Amniotic stem cell (primary cell): ENCODE measurements at places on chromosomes 16 and 17.

DNA sequence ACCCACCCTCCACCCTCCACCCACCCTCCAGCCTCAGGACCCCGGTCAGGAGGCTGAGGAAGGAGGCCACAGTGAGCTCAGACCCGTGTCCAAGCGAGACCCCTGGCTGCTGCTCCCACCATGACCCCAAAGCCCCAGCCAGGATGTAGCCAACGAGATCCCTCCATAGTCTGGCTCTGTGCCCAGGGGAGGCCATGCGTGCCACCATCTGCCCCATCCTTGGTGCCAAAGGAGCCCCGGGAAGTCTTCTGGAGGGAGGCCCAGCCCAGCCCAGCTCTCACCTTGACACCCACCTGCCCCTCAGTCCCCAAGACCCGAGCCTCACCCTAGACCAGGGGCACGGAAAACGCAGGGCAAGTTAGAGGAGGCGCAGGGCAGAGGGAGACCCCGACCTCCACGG lies 34.2 kb downstream of the PIEZO1 start:
- DNase-seq, result no peak

- no peak for DNase-seq
Observed at GRCh38 chr17:33968350-33969044, 286.6 kb upstream of the CCL2 start.

- DNase-seq, result no peak
Observed at GRCh38 chr16:81292936-81293335, 21.8 kb upstream of the GAN start.

DNA sequence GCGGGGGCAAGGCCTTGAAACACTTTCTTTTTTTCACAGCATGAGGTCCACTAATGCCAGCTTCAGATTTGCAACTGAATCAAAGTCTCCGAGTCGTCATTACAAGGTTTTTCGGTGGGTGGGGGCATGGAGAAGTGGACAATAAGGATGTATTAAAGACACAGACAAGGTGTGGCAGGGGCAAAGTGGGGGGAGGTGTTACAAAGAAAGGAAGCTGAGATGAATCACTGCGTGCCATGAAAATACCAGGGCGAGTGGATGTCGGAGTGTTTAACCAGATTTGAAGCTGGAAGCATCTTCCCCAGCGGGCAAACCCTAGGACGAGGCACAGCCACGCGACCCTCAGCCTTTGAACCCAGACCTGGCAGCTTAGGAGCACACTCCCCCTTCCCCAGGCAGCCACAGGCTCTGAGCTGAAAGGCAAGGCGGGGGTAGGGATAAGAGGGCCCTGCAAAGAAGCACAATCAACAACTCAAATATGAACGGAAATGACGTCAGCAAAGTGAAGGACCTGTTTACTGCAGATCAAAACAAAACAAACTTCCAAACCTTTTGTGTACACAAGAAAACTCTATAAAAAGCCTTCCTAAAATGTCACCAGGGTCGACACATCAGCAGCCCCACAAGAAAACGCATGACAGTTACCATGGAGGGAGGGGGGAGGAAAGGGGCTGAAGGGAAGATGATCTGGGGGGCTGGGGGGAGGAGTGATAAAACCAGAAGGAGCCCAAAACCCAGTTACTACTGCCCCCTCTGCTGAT lies 5.6 kb upstream of the ZFHX3 start:
- no peak for DNase-seq

GRCh38 chr17:34015253-34015652 lies 239.8 kb upstream of the CCL2 start:
- DNase-seq, result no peak

- no peak for DNase-seq
Observed at GRCh38 chr16:8899709-8900317, 17.7 kb downstream of the LITAFD start.

DNA sequence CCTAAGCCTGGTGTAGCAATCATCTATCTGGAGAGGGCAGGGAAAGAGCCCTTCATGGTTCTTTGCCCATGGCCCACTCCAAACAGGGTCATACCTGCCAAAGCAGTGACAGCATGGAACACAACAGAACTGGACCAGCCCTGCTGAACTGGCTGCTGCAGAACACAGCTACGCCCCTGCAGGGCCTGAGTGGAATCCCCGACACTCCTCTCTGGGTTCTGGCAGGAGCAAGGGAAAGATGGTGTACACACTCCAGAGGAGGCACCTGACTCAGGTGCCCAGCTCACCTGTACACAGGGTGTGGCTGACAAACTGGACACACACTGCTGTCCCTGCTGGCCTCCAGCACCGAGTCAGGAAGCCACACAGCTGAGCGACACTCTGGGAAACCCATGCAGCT lies 19.8 kb downstream of the MIEF2 start:
- no peak for DNase-seq

DNA sequence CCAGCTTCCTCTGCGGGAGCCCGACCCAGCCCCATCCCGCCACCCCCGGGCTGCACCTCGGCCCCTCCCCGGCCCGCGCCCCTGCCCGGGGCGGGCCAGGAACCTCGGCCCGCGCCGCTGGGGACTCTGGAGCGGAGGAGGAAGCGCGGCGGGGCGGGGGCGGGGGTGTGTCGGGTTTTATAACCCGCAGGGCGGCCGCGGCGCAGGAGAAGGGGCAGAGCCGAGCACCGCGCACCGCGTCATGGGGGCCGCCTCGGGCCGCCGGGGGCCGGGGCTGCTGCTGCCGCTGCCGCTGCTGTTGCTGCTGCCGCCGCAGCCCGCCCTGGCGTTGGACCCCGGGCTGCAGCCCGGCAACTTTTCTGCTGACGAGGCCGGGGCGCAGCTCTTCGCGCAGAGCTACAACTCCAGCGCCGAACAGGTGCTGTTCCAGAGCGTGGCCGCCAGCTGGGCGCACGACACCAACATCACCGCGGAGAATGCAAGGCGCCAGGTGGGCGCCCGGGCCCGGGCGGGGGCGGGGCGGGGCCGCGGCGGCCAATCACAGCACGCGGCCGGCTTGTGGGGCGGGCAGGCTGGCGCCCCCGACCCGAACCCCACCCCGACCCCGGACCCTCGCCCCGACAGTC lies at the start of gene ACE:
ACE (plus strand) TSS at position 208 of the 626 bp plus-strand sequence; CDS start at position 242, 34 bp downstream.
- no peak for DNase-seq

DNA sequence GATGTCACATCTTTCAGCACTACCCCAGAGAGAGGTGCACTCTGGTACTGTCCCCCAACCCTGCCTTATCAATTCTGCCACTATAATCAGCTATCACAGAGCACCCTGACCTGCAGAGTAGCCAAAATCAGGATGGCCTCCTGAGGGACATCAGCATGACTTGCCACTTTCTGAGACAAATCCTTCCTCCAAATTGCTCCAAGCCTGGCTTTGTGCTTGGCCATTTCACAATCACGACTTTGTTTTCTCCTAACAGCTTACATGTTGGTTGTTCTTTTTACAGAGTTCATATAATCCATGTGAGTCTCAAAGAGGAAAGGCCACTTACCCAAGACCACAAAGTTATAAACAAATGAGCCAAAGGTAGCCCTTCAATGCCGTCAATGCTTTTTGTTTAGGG lies 449.0 kb upstream of the CDH5 start:
- DNase-seq, result no peak

GRCh38 chr16:58490065-58490464 lies 9.9 kb upstream of the NDRG4 start:
- DNase-seq, result no peak

GRCh38 chr16:1145383-1146100 lies 7.4 kb upstream of the CACNA1H start:
- no peak for DNase-seq

DNA sequence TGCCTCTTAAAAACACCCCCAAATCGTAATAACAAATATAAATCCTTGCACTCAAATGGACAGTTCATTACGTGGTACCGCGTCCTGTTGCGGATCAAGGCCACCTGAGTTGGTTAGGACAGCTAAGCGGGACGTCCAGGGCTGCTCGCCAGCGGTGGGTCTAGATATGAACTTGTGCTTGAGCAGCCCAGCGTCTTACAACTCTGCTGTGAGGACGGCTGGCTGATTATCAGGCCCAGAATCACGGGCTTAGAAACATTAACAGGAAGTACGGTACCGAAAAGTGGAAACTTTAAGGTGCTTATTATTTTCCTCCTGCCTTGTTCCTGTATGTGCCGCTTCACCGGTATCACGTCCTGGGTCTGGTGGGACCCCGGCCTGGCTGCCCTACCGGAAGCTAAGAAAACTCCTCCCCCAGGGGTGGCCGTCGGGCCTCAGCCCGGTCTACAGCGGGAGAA lies 832 bp upstream of the SRRM2 start:
- no peak for DNase-seq

DNA sequence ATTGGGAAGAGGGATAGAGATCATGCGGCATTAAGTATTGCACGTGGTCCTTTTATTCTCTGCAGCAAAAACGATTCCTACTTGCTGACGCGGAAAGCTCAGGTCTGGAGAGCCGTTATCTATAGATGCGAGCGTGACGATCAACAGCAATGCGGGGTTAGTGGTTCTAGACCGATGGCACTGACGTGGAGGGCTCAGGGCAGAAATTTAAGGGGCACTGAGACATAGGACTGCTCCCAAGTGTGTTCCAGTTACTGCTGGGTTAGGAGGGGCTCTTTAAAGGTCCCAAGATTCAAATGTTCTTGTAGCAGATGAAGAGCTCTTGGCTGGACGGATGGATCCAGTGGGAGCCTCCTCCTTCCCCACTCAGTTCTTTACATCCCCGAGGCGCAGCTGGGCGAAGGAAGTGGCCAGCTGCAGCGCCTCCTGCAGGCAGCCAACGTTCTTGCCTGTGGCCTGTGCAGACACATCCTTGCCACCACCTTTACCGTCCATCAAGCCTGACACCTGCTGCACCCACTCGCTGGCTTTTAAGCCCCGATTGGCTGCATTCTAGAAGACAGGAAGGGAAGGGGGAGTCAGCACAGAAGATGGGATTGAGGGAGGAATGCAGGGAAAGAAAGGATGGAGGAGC lies 732 bp upstream of the EXOSC6 start:
- DNase-seq, result no peak

GRCh38 chr16:48184681-48185080 lies 28.9 kb upstream of the ABCC12 start:
- no peak for DNase-seq

- no peak for DNase-seq
Observed at GRCh38 chr16:87740441-87740840, 25.3 kb downstream of the KLHDC4 start.

DNA sequence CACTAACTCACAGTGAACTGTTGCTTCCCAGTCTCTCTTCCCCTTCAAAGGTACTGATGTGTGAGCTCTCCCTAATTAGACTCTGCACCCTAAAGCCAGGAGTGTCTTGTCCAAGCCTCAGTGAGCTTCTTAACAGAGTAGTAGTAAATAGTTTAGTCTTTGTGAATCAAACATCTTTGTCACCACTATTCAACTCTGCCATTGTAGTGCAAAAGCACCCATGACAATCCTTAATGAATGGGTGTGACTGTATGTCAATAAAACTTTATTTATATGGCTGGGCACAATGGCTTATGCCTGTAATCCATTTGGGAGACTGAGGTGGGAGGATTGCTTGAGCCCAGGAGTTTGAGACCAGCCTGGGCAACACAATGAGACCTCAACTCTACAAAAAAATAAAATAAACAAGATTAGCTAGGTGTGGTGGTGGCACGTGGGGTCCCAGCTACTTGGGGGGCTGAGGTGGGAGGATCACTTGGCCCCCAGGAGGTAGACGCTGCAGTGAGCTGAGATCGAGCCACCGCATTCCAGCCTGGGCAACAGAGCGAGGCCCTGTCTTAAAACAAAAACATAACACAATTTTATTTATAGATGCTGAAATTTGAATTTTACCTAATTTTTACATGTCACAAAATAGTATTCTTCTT lies 45.5 kb upstream of the TNRC6A start:
- no peak for DNase-seq

- DNase-seq, result no peak
Observed at GRCh38 chr17:10292057-10292937, 80.5 kb downstream of the MYH13 start.

DNA sequence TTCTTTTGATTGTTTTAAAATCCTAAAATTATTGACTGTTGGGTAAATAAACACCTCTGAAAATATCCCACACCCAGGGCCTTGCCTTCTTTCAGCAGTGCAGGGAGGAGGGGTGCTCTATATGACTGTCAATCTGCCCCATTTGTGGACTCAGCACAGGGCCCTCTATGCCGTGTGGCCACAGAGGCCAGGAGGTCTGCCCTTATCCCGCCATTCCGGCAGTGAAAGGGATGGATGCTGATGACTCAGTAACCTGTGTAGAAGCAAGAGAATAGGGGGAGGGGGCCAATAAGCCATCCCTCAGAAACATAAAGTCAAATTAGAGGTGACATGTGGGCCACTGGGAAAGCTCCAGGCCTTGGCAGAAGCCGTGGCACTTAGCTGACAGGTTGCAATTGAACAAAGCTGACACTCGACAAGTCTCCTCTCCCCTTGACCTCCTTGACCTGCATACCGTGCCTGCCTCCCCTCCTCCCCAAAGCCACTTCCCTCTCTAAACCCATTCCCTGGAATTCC lies 281.4 kb upstream of the DYNLRB2 start:
- no peak for DNase-seq

DNA sequence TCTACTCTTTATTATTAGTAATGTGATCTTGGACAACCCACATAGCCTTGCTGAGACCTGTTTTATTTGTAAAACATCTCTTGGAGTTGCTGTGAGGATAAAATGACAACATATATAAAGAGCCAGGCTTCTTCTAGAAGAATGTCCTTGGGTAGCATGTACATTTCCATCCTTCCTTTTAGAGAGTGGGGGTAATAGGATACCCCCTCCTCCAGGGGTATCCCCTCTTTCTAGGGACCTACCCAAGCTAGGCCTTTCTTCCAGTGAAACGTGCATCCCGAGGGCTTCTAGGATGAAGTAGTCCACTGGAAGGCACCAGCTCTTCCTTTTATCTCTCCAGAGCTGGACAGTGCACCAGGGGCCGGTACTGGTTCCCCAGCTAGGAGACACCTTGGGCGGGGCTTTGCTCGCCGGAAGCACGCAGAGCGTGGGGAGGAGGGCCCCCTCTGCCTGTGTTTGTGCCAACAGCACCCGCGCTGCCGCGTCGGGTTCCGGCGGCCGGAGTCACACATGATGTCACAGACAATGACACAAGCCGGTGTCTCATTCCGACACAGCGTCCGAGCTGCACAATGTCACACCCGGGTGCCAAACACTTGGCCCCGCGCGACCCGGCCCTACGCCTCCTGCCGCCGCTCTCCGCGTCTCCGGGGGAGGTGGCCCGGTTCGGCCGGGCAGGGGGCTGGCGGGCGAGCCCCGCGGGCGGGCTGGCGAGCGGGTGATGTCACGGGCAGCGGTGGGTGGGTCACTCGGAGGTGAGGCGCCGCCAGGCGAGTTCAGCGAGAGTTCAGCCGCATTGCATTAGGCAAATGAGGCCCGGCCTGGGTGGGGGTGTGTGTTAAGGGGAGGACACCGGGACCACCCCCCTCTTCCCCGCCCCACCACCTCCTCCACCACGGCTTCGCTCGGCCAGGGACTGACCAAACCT lies 23.4 kb downstream of the GJD3 start:
- peak; percentile 36 for DNase-seq

DNA sequence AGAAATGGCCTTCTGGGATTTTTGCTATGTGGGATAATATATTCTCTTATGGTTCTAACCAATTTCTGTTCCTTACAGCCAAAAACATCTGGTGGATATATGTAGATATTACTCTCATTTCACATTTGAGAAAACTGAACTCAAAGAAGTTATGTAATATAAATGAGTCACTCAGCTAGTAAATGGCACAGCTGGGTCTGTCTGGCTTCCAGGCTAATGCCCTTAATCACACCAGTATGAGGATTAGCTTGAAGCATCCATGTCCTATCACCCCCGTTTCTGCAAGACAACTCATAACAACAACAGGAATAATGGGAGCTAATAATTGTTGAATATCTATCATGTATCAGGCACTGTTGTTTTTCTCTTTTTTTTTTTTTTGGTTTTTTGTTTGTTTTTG lies 34.4 kb upstream of the USP7 start:
- DNase-seq, result no peak
